ENCODE measurements at places on chromosomes 7 and 10.

- DNase-seq = no peak
Measured at GRCh38 chr10:71395621-71396020, 1.1 kb upstream of the CDH23 start.

DNA sequence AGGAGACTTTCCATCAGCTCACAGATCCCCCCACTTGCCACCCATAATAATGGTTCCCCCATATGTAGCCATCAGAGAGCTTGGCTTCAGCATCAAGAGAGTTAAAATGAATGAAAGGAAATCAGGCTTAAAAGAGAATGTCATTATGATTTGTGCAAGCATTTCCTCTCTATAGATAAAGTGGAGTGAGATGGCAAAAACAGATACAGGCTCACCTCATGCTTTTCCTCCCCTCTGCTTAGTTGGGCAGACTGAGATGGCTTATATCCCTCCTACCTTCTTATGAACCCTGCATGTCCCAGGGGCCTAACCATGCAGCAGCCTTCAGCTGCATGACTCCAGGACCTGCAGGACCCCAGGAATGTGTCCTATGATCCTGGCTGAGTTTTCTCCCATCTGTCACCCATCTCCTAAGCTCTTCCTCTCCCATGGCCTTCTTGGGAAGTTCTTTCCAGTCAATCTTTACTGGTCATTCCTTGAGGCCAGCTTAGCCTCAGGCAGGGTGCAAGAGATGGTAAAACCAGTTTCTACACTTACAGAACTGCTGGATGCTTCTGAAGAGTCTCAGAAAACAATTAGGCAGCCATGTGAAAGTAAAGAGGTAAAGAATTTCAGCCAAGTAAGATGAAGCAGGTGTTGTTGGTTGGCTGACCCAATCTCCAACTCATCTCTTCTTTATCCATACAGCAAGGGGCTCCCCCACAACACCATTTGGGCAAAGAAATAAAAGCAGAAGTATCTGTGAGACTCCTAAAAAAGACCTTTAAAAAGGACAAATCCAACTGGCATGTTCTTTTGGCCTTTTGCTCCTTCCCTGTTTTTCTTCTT, 159.7 kb downstream of the RTKN2 start:
- peak; percentile 71 for DNase-seq

DNA sequence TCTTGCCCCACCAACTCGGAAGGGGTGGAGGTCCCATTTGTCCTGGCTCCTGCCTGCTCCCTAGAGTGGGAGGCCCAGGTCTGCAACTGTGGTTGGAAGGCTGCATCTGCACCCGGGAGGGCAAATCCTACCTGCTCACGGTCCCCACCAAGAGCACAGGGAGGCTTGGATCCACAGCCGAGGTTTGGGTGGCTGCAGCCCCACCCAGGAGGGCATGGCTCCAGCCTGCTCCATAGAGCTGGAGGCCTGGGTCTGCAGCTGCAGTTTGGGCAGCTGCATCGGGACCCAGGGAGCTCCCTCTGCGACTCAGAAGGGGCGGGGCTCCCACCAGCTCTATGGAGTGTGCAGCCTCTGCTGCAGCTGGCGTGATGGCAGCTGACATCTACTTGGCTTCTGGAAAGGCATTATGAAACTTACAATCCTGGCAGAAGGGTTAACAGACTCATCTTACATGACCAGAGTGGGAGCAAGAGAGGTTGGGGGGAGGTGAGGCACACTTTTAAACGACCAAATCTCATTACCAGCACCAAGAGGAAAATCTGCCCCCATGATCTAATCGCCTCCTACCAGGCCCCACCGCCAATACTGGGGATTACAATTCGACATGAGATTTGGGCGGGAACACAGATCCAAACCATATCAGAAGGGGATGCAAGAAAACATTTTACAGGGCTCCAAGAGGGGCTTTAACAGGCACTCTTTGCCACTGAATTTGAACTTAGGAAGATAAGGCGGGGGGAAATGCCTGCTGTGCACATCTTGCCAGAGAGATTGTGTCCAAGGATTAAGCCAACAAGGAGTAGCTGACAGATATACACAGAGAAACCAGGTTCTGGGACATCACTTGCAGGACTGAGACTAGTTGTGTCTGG, 8.2 kb upstream of the BLVRA start:
- DNase-seq = no peak

- no peak for DNase-seq
Measured at GRCh38 chr7:1323178-1324027, 90.7 kb downstream of the UNCX start.

- no peak for DNase-seq
Measured at GRCh38 chr7:142301923-142302550, 44.2 kb upstream of the PRSS58 start.

GRCh38 chr10:100882252-100882651, 30.5 kb upstream of the SLF2 start:
- no peak for DNase-seq

DNA sequence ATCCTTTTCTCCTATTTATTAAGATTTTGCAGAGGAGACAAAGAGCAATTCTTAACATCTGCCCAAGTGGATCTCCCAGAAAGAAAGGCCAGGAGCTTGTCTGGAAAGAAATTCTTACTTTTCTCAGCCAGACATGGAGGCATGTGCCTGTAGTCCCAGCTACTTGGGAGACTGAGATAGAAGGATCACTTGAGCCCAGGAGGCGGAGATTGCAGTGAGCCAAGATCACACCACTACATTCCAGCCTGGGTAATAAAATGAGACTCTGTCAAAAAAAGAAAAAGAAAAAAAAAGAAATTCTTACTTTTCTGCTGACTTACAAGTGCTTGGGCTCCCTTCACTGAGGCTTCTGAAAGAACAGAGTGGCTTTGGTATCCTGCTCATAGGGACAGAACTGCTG, 2.4 kb upstream of the CYP3A43 start:
- no peak for DNase-seq

GRCh38 chr10:5534880-5535856, 10.4 kb downstream of the CALML3 start:
- no peak for DNase-seq

- no peak for DNase-seq
Measured at GRCh38 chr10:102467971-102468438, 16.7 kb upstream of the C10orf95 start.

GRCh38 chr10:1257274-1257673, 201.1 kb downstream of the WDR37 start:
- no peak for DNase-seq

- DNase-seq = no peak
Measured at GRCh38 chr7:1054438-1054837, 10.1 kb downstream of the GPR146 start.

DNA sequence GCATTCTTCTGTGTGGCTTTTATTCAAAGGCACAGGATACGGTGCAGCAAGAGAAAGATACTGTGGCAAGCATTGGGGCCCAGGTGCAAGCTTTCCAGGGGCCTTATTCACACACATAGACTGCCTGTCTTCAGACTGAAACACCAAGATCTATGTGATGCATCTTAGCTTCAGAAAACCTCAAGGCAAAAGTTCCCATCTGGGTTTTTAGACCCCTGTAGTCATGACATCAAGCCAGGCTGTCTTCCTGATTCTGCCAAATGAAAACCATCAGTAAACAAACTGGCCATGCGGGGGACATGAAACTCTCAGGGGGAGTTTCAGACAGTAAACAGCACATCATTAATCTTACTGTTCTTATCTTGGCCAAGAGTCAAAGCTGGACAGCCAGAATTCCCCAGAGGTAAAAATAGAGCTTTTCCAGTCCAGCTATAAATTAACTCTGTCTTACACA, 9.8 kb downstream of the AGBL3 start:
- DNase-seq = no peak

DNA sequence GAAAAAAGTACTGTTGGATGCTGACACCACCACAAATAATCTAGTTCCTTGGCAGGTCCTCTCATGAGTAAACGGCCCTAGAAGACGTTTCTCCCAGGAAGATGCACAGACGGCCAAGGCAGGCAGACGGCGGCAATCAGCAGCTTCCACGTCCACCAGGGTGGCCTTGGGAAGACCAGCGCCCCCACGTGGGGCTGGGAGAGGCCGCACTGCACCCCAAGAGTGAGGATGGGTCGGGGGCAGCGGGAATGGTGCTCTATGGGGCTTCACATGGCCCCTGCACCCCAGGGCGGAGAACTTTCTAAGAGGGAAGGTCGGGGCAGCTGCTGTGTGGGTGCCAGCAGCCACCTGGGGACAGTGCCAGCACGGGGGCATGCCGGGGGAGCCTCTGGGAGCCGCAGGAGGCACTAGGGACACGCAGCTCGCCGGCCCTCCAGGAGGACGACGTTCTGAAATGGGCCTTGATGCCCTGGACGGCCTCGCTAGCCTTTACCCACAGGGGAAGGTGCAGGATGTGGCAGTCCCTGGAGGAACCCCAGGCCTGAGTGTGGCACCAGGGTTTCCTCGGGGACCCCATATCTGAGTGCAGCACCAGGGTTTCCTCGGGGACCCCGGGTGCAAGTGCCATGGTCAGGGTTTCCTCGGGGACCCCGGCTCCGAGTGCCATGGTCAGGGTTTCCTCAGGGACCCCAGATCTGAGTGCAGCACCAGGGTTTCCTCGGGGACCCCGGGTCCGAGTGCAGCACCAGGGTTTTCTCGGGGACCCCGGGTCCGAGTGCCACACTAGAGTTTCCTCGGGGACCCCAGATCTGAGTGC, 539.9 kb downstream of the DNAJB6 start:
- no peak for DNase-seq

- DNase-seq = no peak
Measured at GRCh38 chr7:159311172-159311494, 166.5 kb upstream of the VIPR2 start.

DNA sequence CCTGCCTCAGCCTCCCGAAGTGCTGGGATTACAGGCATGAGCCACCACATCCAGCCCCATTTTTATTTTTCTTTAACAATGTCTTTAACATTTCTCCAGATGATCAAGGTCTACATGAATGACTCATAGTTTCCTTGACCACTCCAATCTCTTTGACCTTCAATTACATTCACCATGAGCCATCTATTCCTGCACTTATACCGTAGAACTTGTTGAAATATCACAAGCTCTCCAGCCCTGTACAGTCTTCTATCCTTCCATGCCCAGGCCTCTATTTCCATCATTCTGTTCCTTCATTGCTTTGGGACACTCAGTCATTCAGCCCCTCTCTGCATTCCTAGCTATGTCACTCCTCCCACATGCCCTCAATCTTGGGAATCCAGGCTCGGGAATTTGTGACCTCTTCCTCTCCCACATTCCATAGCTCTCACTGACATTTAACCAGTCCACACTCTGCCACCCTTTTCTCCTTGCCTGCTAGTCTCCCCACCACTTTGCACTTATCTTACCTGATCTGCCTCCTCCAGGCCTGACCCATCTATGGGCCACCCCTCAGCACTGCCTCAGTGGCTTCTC, 151.8 kb upstream of the STK17A start:
- no peak for DNase-seq

- DNase-seq = no peak
Measured at GRCh38 chr7:130493275-130493873, 1.5 kb downstream of the MEST start.

- no peak for DNase-seq
Measured at GRCh38 chr7:21671859-21672258, 129.0 kb downstream of the DNAH11 start.

DNA sequence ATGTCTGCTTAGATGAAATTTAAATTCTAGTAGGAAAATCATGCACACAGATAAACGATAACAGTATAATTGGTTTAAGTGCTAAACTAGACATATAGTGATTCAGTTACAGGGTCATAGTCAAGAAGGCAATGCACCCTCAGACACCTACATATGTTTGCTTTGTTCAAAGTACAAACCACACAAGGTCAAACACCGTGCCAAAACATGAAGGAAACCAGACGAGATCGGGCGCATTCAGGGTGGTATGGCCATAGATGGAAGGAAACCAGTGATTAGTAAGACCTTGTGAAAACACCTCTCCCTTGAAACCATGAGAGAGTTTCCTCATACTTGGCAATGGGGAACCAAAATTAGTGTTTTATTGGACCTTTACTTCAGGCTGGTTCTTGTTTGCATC, 906.9 kb downstream of the PCDH15 start:
- no peak for DNase-seq

- DNase-seq = peak; percentile 76
Measured at GRCh38 chr7:74083117-74083876, at the start of gene LIMK1. LIMK1 (plus strand) TSS chr7:74083804; CDS start chr7:74083991, 187 bp downstream.

- DNase-seq = no peak
Measured at GRCh38 chr7:99953649-99954048, 22.2 kb downstream of the AZGP1 start.

DNA sequence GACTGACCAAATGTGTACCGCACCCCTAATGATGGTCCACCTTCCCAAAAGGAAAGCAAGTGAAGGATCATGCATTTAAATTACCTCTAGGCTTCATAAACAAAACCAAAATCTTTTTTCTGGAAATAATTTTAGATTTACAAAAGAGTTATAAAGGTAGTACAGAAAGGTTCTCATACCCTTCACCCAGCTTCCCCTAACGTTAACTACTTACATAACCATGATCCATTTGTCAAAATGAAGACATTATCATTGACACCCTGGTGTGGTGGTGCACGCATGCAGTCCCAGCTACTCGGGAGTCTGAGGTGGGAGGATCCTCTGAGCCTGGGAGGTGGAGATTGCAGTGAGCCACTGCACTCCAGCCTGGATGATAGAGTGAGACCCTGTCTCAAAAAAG, 75.1 kb upstream of the TCF7L2 start:
- no peak for DNase-seq

- peak; percentile 42 for DNase-seq
Measured at GRCh38 chr7:6636741-6637543, at the start of gene ZNF316. ZNF316 (plus strand) TSS chr7:6637318; CDS start chr7:6642410, 5,092 bp downstream.

GRCh38 chr7:29337546-29338116, 143.1 kb downstream of the CHN2 start:
- peak; percentile 62 for DNase-seq

- no peak for DNase-seq
Measured at GRCh38 chr7:102992938-102993717, 80.3 kb downstream of the LRRC17 start.

DNA sequence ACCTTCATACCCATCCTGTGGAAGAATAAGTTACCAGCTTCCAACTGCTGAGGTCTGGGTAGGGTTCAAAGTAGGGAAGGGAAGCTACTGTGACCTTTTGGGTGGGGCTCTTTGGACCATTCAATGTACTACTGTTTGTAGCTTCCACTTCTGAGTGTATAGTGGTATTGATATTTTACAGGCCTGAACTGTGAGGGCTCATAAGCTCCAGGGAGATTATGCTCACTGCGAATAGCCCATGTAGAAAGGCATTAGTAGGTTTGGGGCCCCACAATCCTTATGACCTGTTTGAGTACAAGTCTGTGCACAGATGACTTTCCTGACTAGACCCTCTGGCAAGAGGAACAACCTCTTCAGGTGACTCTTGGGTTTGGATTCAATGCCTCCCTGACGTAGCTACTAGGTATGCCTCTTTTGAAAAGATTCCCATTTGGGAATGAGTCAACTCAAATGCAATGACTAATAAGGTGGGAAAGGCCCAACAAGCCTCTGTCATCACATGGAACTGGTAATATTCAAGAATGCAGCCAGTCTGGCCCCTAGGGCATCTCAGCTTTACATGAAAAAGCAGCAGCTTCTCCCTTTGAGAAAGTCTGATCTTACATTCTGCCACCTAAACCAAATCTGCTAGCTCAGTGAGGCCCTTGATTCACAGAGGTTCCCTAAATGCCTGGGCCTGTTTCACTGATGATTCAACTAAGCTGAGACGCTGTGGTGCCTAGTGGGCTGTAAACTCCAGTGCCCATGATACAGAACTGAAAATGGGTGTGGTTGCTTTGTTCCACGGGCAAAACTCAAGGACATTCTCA, 79.8 kb downstream of the ABI1 start:
- DNase-seq = no peak

- DNase-seq = no peak
Measured at GRCh38 chr10:33334153-33334804, at the start of gene NRP1. NRP1 (minus strand) TSS chr10:33334667; CDS start chr10:33334382, 285 bp downstream.

Measured in T-helper 2 cell (primary cell).